ENCODE measurements at places on chromosomes 13 and 19. TPM values are rescaled to one million over a fixed set of nuclear protein-coding genes. Genes with fewer than 3 reads are reported as not detected.

Gene KLF2
- total RNA-seq = 255 TPM

Gene AMER2
- not detected for total RNA-seq

DNA sequence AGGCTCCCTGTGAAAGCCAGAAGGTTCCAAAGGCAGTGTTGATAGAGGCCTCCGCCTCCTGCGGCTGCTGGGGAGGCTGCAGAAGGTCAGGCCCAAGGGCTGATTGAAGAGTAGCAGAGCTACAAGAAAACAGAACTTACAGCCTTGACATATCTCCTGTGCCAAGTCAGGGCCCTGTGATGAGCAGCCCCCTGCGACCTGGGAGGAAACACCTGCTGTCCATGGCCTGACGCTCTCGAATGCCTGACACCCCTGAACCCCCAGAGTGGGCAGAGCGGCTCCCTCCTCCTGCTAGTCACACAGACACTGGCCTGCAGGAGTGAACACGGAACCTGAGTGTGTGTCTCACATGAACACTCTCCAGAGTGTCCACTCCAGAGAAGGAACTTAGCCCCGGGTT is 38.2 kb upstream of the TUBGCP3 start:
- H3K36me3 ChIP-seq = no peaks in the 10 kb centered on the region
- no peaks in the 10 kb centered on the region for H3K4me1 ChIP-seq
- no peak for DNase-seq
- H3K4me3 ChIP-seq = no peak overlapping the region

- peaks cover 22% of the 10 kb centered on the region for H3K4me1 ChIP-seq
- peaks cover 15% of the 10 kb centered on the region for H3K36me3 ChIP-seq
- peak within 1 kb of the TSS; percentile 90 for H3K27ac ChIP-seq
- peak within 1 kb of the TSS; percentile 85 for H3K4me3 ChIP-seq
- peak; percentile 50 for DNase-seq
- no peaks in the 10 kb centered on the region for H3K27me3 ChIP-seq
These were observed at the start of gene ZNF625 for GRCh38 chr19:12156223-12157058. Gene ZNF625 (minus strand): TSS chr19:12156734. CDS start chr19:12156558, 176 bp downstream.

Gene ATP8B3
- total RNA-seq = 28.8 TPM

GRCh38 chr19:54029930-54030490 is 33.7 kb downstream of the VSTM1 start:
- peak; percentile 66 for DNase-seq
- peaks cover 15% of the 10 kb centered on the region for H3K27me3 ChIP-seq
- H3K4me3 ChIP-seq = no peak overlapping the region

- H3K4me3 ChIP-seq = no peak overlapping the region
- H3K36me3 ChIP-seq = peaks cover 3% of the 10 kb centered on the region
- peaks cover 18% of the 10 kb centered on the region for H3K4me1 ChIP-seq
- peak; percentile 59 for DNase-seq
- no peak overlapping the region for H3K27ac ChIP-seq
- no peaks in the 10 kb centered on the region for H3K27me3 ChIP-seq
These were observed 40.2 kb downstream of the SMIM24 start for GRCh38 chr19:3440082-3440481.

DNA sequence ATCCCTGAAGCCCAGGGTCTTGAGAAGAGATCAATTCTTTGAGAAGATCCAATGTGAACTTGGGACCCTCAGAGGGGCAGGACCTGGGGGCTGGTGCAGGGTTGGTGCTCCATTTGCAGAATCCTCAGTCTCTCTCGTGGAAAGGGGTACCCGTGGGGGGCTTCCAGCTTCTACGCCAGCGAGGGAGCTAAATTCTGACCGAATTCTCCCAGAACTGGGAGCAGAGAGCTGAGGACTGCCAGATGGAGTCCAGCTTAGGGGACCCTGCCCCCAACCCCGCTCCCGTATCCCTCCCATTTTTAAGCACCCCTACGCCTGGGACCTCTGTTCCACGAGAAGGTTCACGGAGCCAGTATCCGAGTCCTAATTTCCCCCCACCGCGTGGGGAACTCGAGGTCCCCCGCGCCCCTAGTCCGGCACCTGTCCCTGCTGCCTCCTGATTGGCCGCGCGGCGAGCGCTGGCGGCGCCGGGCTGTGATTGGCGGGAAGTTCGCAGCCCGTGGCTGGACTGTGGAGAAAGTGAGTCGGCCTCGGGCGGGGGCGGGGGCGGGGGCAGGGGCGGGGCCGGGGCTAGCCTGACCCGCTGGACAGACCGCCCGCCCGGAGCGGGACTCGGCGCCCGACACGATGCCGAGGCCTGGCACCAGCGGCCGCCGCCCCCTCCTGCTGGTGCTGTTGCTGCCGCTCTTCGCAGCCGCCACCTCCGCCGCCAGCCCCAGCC is 4.4 kb upstream of the LTBP4 start:
- H3K4me1 ChIP-seq = peaks cover 47% of the 10 kb centered on the region
- H3K27ac ChIP-seq = no peak overlapping the region
- H3K4me3 ChIP-seq = no peak overlapping the region

Gene UQCRFS1
- total RNA-seq = 29.4 TPM

DNA sequence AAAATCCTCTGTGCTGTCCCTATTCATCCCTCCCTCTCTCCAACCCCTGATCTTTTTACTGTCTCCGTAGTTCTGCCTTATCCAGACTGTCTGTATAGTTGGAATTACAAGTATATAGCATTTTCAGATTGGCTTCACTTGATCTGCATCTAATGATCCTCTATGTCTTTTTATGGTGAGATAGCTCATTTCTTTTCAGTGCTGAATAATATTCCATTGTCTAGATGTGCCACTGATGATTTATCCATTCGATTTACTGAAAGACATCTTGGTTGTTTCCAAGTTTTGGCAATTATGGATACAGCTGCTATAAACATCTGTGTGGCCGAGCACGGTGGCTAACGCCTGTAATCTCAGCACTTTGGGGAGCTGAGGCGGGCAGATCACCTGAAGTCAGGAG is 19.1 kb downstream of the IRGC start:
- peaks cover 63% of the 10 kb centered on the region for H3K36me3 ChIP-seq
- DNase-seq = no peak
- peaks cover 9% of the 10 kb centered on the region for H3K4me1 ChIP-seq
- H3K27me3 ChIP-seq = no peaks in the 10 kb centered on the region
- H3K4me3 ChIP-seq = no peak overlapping the region
- H3K27ac ChIP-seq = no peak overlapping the region

DNA sequence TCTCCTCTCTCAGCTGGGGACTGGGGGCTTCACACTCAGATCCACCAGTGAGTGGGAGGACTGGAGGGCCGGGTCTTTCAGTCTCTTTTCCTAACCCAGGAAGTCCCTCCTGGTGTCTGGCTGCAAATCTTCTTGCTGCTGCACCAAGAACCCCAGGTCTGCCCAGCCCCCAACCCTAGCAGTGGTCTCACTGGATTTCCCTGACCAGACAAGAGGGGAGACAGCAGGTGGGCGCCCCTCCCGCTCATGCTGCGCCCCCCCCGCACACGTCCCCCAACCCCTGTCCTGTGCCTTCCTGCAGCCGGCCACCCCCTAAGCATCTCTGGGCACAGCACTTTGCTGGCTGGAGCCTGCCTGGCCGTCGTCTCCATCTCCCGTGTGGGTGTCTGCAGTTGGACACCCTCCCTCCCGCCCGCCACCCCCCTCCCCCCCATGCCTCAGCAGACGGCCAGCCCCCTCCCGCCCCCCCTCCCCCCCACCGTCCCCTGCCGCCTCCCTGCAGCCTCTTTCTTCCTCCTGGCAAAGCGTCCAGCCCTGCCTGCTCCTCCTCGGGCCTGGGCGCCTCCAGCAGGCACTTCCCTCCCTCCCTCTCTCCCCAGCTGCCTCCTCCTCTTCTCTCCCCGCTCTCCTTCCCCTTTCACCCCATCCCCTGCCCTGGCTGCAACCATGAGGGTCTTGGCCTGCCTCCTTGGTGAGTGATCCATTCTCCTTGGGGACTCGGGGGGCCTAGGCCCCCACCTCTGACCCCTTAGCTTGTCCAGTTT is at the start of gene SSC5D:
Gene SSC5D, plus strand, starts transcription at position 513 of the 764 bp plus-strand sequence. Its CDS starts 154 bp downstream, at position 667.
- no peak for DNase-seq
- H3K27ac ChIP-seq = peak within 1 kb of the TSS; percentile 62
- peaks cover 2% of the 10 kb centered on the region for H3K27me3 ChIP-seq
- H3K4me1 ChIP-seq = peaks cover 8% of the 10 kb centered on the region

GRCh38 chr13:91303031-91303430 is 44.5 kb upstream of the MIR17HG start:
- DNase-seq = no peak
- no peak overlapping the region for H3K4me3 ChIP-seq
- peaks cover 3% of the 10 kb centered on the region for H3K4me1 ChIP-seq
- H3K36me3 ChIP-seq = no peaks in the 10 kb centered on the region

DNA sequence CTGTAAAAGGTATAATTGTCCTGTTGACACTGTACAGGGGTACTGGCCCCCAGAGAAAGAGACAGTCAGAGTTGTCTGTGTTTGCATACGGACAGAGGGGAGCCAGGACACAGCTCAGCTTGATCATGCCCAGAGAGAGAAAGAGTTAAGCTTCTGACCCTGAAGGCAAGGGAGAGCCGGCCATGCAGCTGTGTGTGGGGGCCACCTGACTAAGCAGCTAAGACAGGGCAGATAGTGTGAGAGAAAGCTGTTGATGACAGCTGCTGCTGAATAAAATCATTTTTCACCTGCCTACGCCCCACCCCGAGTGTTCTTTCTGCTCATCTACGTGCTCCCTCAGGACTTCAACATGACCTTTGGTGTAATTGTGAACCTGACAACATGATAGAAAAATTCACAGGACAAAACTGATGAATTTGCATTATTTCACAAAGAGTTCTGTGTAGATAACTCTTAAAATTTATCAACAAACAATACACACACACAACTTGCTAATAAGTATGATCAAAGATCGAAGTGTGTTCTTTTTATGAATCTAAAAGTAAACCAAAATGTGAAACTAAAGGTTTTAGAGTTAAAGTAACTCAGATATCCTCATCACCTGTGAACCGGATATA is 1294.3 kb upstream of the ATXN8OS start:
- H3K27me3 ChIP-seq = no peaks in the 10 kb centered on the region
- no peak for DNase-seq
- H3K36me3 ChIP-seq = no peaks in the 10 kb centered on the region

Gene ZNF100
- 27.1 TPM for total RNA-seq

Gene CCNE1
- 45.3 TPM for total RNA-seq

DNA sequence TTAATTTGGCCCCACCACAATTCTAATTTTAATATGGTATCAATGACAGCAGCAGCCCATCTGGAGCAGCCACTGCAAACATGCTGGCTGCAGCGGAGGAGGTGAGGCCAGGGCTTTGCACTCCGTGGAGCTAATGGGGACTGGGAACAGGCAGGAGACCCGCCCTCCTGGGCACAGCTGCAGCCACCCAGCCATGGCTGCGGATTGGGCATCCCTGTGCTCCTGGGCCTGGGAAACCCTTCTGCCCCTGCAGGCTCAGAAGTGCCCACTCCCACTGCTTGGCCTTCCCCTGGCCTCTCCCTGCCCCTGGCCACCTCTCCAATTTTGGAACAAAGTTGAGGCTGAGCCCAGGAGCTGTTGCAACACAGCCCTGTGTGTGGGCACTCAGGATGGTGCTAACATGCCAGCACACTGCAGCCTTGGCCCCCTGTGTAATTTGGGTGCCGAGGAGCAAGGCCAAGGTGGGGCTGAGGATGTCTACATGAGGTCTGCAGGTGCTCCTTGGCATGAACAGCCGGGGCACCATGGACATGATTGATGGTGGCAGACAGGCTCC is 123.6 kb downstream of the PCDH9 start:
- no peak overlapping the region for H3K27ac ChIP-seq
- no peaks in the 10 kb centered on the region for H3K36me3 ChIP-seq
- no peaks in the 10 kb centered on the region for H3K4me1 ChIP-seq
- H3K4me3 ChIP-seq = no peak overlapping the region
- DNase-seq = no peak

GRCh38 chr13:97028441-97029299 is 34.4 kb upstream of the OXGR1 start:
- peak; percentile 47 for DNase-seq
- peaks cover 16% of the 10 kb centered on the region for H3K27me3 ChIP-seq
- no peak overlapping the region for H3K4me3 ChIP-seq
- no peaks in the 10 kb centered on the region for H3K36me3 ChIP-seq
- no peaks in the 10 kb centered on the region for H3K4me1 ChIP-seq

GRCh38 chr19:16797876-16798275 is 31.3 kb upstream of the SIN3B start:
- no peak for DNase-seq
- peaks cover 2% of the 10 kb centered on the region for H3K36me3 ChIP-seq
- no peak overlapping the region for H3K27ac ChIP-seq
- H3K4me1 ChIP-seq = no peaks in the 10 kb centered on the region
- H3K4me3 ChIP-seq = no peak overlapping the region

Gene KIR3DL1
- not detected for total RNA-seq

Gene SULT2A1
- not detected for total RNA-seq

Gene ZNF528
- 19.4 TPM for total RNA-seq

DNA sequence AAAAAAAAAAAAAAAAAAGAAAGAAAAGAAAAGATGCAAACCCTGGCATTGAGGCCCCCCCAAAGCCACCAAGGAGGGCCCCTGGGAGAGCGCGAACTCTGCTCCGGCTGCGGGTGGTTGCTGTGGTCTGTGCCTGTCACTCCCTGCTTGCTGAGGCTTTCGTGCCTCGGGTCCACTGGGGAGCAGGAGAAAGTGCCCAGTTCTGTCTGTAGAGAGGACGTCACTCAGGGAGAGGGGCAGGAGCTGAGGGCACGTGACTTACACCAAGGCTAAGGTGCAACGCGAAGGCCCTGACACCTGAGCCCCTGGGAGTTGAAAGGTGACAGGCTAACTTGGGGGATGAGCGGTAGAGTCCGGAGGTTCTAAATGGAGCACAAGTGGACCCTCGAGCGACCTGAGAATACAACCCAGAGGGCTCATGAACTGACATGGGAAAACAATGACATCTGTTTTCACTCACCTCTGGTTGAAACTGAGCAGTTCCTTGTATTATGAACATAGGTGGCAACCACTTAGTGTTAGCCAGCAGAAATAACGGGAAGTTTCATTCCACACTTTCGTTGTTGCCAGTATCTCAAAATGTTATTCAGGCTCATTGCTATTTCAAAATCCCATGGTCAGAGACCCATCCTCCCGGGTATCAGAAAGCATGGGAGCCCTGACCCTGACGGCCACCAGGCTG is 69.2 kb upstream of the TM9SF2 start:
- peak overlapping the region; percentile 49 for H3K4me3 ChIP-seq
- H3K27me3 ChIP-seq = no peaks in the 10 kb centered on the region
- H3K36me3 ChIP-seq = no peaks in the 10 kb centered on the region
- DNase-seq = no peak
- peak overlapping the region; percentile 88 for H3K27ac ChIP-seq
- peaks cover 64% of the 10 kb centered on the region for H3K4me1 ChIP-seq

DNA sequence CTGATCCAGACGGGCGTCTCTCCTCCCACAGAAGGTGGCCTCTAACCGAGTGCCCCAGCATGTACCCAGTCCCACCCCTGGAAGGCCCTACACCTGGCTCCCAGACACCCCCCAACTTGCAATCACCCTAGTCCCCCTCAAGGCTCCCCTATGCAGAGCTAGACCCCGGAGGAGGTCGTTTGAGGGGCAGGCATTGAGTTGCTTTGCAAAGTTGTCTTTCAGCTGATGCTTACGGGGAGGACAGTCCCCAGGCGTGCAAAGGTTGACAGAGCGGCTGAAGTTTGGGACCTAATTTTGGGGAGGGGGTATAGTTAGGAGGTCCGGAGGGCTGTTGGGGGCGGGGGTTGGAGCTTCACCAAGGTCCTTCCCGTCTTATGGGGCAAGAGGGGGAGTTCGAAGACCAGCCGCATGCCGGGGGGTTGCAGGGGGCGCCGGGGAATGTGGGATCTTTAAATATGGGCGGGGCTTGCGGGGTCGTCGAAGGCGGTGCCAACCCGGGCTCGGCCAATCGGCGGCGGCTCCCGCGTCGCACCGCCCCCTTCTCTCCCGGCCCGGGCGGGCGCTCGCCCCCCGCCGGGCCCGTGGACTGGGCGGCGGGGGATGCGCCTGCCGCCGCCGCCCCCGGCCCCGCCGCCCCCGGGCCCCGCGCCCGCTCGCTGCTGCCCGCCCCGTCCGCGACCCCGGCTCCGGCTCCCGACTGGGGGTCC is at the start of gene KCNN1:
Gene KCNN1, plus strand, starts transcription at position 558 of the 707 bp plus-strand sequence. CDS start 6,782 bp downstream, outside the sequence.
- no peak within 1 kb of the TSS for H3K27ac ChIP-seq
- no peak within 1 kb of the TSS for H3K4me3 ChIP-seq
- peaks cover 45% of the 10 kb centered on the region for H3K27me3 ChIP-seq
- no peaks in the 10 kb centered on the region for H3K36me3 ChIP-seq

Gene SYT5
- not detected for total RNA-seq
